Suppressor macrophage treated with lipopolysaccharide for 4 hours (primary cell): ENCODE measurements at places on chromosomes 1 and 21.

GRCh38 chr1:9732123-9732971 is 80.8 kb downstream of the PIK3CD start:
- DNase-seq: no peak

DNA sequence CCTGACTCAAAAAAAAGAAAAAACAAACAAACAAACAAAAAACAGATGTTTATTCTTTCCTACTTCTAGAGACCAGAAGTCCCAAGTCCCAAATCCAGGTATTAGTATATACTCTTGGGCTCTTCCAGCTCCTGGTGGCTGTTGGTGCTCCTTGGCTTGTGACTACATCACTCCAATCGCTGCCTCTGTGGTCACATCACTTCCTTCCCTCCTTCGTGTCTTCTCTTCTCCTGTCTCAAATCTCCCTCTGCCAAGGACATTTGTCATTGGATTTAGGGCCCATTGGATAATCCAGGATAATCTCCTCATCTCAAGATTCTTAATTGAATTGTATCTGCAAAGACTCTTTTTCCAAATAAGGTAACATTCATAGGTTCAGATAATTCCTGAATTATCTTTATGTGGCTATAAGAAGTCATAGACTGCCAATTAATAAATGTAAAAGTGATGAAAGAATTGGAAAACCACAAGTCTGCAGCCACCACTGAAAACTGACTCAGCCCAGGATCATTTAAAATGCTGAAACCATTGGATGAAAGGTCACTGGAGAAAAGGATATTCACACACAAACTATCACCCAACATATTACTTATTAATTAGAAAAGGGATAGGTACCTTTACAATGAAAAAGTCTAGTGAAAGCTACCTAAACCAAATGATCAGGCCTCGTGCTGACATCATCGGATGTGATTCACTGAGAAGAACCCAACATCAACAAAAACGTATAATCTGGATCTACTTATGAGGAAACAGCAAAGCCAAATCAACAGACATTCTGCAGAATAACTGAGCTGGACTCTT is 67.1 kb downstream of the ZNF281 start:
- no peak for DNase-seq

GRCh38 chr1:26016258-26016952 is 5.2 kb upstream of the EXTL1 start:
- peak; percentile 39 for DNase-seq

- no peak for DNase-seq
These were observed 899 bp downstream of the OPRD1 start for GRCh38 chr1:28812669-28813468.

- no peak for DNase-seq
These were observed 38.4 kb downstream of the UTP25 start for GRCh38 chr1:209866201-209866600.
